GM12878 (cell line): ENCODE measurements at places on chromosomes 12 and 14. TPM values are rescaled to one million over a fixed set of nuclear protein-coding genes. Genes with fewer than 3 reads are reported as not detected.

The SOX5 gene
- 0.21 and 0.82 TPM in 2 replicates for total RNA-seq

GRCh38 chr14:81465507-81466228 lies 65.5 kb upstream of the STON2 start:
- DNase-seq, result no peak

GRCh38 chr14:89912667-89913211 lies 41.8 kb downstream of the EFCAB11 start:
- DNase-seq, result no peak

DNA sequence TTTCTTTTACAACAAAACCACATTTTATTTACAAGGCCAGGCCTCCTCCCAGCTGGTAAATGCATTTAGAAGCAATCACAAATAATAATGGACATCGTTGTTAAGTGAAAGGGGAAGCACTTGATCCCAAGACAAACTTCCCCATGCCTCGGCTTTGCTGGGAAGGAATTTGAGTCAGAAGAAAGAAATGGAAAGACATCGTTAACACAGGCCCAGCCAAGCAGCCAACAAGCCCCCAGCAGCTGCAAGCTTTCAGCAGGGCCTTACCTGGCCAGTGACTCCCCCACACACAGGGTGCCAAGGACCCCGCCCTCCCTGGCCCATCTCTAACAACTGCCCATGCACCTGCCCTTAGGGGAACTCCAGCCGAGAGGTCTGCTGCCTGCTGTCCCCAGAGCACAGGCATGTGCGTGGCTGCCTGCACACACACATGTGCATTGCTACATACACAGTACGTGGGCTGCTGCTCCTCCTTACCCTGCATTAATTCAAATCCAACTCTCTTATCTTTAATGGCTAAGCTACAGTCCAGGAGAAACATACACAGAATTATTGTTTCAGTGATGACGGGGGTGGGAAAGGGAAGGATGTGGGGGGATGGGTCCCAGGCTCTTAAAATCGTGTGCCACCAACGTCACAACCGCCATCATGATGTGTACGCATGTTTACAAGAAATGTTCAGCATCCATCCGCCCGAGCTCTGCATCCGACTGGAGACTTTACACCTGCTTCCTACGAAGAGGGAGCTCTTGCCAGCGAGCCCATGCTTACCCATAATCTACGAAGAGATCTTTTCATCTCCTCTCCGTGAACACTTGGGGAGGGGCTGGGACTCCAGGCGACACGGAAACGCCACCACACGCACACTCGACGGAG lies 9.8 kb downstream of the BCL11B start:
- DNase-seq, result no peak

DNA sequence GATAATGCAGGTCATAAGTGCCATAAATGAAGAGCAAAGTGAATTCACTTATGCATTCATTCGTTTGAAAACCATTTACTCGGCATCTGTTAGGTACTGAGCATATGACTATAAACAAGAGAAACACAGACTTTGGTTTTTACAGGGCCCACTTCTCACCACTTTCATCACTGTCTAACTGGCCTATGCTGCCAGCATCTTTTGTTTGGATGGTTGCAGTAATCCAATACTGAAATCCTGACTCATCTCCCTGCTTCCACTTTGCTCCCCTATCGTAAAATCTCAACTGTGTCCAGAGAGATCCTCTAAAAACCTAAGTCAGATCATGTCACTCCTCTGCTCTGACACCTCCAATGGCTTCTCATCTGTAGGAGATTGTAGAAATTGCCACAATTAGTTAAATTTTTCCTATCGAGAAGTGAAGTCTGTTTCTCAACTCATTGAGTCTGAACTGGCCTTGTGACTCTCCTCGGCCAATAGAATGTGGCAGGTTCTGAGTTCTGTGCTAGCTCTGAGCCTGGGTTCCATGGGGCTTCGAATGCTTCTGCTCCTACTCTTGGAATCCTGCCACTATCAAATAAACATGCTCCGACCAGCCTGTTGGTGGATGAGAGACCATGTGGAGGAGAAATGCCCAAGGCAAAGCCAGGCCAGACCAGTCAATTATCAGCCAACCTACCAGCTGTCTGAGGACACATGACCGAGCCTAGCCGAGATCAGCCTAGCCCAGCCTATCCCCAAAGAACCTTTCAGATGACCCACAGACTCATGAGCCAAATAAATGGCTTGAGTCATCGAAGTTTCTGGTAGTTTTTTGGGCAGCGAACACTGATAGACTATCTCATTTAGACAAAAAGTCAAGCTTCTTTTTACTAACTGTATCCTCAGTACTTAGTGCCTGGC lies 2.2 kb upstream of the BATF start:
- DNase-seq, result no peak
